ENCODE measurements at places on chromosomes 16 and 17.

DNA sequence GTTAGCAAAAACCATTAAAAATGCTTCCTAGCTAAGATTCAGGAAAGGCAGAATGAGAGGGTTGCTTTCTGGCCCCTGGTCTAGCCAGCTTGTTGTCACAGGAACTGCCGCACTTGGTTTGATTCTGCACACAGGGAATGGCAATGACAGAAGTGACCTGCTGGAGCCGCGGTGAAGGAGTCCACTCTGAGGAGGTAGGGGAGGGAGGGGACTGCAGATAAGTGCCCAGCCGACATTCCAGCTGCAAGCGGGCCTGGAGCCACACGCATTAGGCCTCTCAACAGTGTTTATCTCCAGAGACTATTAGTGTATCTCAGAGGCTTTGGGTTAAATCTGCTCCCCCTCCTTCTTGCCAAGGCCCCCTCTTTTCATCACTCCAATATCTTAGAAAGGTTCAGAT is 38.6 kb downstream of the CDRT15 start:
- DNase-seq = no peak

- DNase-seq = no peak
Measured at GRCh38 chr16:68436581-68436980, 11.7 kb downstream of the SMPD3 start.

DNA sequence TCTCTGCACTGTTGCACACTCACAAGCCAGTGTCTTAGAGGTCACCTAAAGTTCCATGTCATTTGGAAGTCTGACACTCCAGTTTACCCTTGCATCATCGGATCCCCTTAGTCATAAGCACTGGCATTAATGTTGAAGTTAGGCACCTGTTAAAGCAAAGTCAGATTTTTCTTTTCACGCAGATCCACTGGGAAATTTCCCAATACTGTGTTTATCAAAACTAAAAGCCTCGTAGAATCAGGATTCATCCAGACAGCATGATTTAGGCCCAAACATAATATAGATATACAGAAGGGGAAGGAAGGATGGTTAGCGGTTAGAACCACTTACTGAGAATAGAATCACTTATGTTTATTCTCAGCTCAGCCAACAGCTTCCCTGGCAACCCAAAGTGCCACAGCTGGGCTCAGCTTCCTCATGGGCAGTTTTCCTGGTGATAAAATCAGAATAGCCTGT is 30.1 kb upstream of the HAPSTR1 start:
- DNase-seq = no peak

DNA sequence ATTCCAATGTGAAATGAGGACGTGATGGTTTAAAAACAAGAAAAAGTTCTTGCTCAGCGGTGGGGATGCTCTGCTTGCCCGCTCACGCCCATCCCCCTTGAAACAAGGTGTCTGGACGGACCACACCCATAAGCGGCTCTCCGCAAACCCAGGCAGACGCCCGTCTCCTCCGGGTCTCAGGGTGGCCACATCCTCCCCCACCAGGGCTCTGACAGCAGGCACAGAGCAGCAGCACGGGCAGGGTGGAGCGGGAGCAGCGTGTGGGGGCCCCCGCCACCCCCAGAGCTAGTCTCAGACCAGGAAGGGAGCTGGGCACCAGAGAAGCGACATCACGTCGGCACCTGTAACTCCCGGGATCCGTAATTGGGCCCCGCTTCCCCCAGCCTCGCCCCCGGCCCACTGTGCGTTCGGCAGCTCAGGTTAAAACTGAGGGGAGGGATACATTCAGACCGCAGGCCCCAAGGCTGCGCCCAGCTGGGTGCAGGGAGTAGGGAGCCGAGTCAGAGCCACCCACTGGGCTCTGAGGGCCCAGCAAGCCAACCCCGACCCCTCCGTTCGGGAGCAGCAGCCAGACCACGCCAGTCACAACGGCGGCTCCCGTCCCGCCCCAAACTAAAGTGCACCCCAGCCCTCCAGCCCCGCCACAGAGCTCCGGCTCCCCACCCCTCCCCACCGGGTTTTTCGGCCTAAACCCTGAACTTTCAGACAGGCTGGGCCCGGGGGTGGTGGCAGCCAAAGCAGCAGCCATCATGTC is 22.0 kb downstream of the CLUH start:
- no peak for DNase-seq

- no peak for DNase-seq
Measured at GRCh38 chr17:82871056-82871775, 31.4 kb upstream of the ZNF750 start.

DNA sequence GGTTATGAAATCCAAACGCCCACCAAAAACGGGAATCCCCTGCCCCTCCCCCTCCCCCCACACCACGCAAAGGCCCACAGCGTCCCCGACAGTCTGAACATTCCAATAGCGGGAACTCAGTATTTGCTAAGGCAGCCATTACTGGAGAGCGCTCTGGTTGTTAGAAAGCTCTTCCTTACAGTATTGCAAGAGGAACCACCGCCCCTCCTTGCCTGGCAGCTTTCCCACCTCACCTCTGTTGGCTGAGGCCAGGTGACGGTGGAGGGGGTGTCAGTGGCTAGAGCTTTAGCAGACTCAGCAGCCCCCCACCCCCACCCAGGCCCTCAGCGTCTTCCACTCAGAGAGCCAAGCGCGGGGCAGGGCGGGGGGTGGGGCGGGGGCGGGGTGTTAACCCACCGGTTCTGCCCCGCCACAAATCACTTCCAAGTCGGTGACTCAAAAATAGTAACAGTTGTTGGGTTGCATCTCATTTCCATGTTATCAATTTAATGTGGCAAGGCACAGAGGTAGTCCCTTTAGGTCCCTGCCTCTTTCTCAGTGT is 2.2 kb upstream of the PLEKHH3 start:
- DNase-seq = no peak

GRCh38 chr16:10617662-10618420 is 37.4 kb upstream of the EMP2 start:
- no peak for DNase-seq

DNA sequence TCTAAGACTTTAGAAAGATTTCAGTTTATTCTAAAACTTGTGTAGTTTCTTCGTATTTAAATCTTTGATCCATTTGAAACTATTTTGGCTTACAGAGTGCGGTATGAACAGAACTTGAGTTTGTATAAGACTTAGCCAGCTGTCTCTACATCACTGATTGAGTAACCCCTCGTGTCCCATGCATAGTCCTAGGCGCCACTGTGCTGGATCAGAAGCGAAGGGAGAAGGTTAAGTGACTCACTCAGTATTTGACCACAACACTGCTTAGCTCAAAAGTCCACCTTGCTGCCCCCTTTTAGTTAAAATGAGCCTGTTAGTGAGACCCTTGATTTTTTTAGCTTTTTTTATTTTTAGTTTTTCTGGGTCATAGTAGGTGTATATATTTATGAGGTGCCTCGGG is 28.4 kb downstream of the CD300LB start:
- no peak for DNase-seq

GRCh38 chr17:82939621-82940135 is 99.9 kb upstream of the ZNF750 start:
- DNase-seq = no peak

- DNase-seq = no peak
Measured at GRCh38 chr17:53635444-53635843, 187.3 kb upstream of the KIF2B start.

- DNase-seq = no peak
Measured at GRCh38 chr17:40176754-40177110, 538 bp upstream of the RAPGEFL1 start.

- DNase-seq = no peak
Measured at GRCh38 chr16:59148769-59149155, 414.6 kb upstream of the GOT2 start.

DNA sequence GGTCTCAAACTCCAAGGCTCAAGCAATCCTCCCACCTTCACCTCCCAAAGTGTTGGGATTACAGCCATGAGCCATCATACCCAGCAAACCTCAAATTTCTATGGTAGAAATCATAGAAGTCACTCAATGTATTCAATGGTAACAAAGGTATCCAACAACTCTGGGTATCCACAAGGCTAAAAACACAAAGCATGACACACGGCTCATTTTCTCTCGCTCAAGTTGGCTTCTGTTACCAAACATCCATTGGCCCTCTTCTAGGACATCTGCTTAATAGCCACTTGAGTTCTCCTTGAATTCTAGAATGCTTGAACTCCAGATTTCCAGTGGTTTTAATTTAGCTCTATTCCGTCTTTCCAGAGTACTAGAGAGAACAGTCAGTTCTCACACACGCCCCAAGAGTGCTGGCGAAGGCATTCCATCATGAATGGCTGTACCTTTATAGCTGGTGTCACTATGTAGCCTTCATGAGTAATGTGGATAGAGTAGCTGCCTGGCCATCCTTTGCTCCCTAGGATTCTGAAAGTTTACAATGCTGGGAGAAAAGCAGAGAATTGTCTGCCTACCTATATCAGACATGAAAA is 42.6 kb downstream of the SPAG9 start:
- no peak for DNase-seq

DNA sequence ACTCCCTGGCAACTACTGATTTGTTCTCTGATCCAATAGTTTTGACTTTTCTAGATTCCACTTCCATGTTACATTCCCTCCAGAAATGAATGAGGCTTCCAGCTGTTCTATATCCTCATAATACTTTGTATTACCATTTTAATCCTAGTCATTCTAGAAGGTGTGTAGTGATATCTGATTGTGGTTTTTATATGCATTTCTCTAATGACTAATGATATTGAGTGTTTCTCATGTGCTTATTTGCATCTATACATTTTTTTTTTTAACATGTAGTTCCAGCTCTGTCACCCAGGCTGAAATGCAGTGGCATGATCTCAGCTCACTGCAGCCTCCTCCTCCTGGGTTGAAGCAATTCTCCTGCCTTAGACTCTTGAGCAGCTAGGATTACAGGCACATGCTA is 7.3 kb downstream of the ADGRG5 start:
- no peak for DNase-seq

DNA sequence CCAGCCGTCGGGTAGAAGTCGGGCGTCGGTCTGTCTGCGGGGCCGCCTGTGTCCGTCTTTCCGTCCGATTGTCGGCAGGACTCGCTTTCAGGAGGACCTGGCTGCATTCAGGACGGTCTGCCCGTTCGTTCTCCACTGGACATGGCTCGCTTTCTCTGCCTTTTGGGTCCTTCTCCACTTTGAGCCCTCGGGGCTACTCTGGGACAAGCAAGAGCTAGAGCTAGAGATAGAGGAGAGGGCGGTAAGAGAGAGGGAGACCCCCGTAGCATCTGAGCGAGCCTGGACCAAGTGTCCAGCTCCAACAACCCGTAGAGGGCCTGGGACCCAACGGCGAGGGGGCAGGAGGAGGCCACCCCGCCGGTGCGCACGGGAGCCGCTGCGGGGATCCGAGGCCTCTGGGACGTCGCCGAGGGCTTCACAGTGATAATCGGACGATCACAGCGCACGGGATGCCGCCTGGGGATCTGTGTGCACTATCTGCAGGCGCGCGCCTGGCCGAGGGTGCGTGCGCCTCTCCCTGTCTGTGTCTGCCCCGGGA is 4.5 kb downstream of the TBX4 start:
- DNase-seq = no peak

DNA sequence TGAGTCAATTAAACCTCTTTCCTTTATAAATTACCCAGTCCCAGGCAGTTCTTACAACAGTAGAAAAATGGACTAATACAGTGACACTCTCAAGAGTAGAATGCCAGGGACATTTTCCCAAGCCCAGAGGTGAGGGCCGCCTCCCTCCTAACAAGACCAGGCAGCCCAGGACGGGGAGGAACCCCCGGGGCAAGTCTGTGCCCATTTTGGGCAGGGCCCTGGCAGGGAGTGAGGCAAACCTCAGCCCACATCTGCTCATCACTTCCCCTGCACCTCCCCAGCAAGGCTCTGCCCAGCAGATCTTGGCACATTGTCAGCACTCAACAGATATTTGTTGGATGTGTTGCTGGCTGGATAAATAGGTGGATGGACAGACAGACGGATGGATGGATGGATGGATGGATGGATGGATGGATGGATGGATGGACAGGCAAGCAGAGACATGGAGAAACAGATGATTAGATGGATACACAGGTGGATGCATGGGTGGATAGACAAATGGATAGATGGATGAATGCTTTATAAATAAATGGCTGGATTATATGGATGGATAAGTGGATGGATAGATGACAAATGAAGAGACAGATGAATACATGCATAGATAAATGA is 271.3 kb downstream of the PARN start:
- DNase-seq = no peak

DNA sequence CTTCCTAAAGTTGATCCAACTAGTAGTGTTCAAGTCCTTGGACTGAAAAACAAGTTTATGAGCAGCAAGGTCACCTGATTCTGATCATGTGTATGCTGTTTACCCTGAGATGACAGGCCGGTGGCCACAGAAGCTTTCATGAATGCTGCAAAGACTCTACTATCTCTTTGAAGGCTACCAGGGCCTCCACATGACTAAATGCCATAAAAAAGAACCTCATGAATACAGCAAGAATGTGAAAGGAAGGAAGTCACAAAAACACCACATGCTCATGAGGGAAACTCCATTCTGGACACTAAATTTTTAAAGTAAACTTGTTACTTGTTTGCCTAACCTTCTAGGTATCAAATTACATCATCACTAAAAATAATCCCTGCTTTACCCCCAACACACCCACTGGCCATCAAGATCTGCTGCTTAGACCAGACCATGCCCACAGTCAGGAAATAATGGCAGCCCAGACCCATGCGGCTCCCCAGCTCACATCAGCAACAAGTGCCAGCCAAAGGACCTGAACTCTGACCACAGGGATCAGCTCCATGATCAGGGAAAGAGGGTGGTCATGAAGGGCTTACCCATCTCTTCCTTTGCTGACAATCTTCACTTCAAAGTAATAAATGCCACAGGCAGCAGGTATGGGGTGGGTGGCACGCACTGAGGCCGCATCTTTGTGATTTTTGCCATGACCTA is 1.4 kb downstream of the RANBP10 start:
- DNase-seq = no peak

- no peak for DNase-seq
Measured at GRCh38 chr16:2200313-2200712, 3.9 kb upstream of the CASKIN1 start.

DNA sequence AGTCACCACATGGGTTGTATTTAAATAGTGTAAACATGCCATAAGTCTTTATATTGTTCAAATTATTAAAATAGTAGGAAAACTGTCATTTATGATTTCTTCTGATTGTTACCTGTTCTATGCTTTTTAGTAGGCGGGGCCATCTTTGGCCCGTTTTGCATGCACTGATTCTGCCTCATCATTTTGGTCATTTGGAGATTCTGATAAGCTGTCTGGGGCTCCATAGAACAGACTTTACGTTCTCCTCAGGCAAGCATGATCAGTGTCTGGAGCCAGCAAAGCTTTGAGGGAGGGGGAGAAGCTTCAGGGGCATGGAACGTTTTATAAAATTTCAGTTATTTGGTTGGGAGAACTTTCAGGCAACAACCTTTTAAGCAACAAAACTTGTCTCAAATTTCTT is 8.8 kb downstream of the NDEL1 start:
- DNase-seq = no peak

DNA sequence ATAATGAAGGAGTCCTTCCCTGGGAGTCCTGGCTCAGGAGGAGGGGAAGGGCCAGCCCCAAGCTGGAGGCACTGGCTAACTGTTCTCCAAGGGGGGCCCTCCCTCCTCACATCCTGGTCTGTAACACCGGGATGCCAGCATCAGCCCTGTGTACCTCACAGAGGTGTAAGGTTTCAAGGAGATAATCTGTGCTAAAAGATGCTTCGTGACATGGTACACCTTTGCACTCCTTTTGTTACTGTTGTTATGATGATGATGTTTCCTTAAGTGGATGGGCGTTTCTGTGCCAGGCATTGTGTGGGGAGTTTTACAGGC is 236.7 kb upstream of the TNRC6C start:
- no peak for DNase-seq

GRCh38 chr17:5499476-5500231 is 13.3 kb downstream of the MIS12 start:
- DNase-seq = no peak

GRCh38 chr16:5207001-5207523 is 109.5 kb upstream of the EEF2KMT start:
- DNase-seq = no peak

Measured in activated T-cell treated with anti-CD3 and anti-CD28 coated beads for 48 hours (primary cell).